ENCODE measurements at places on chromosomes 2 and 18.

GRCh38 chr2:229342376-229342775 is 71.3 kb upstream of the PID1 start:
- no peak for DNase-seq

DNA sequence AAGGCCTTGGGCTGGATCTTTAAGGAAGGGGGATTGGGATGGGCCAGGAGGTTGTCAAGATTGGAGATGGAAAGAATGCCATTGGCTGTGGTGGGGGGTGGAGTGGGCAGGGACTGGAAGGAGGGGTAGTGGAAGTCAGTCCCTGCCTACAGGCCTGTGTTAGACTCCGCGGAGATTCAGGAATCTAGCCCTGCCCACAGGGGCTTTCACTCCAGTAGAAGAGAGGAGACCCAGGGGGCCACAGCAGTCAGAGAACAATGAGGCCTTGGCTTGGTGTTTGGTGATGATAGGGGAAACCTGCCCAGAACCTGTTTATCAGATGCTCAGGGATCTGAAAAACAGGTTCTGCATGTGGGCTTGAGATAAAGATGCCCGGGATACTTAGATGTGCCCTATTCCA is 6.1 kb downstream of the STEAP3 start:
- DNase-seq = no peak

DNA sequence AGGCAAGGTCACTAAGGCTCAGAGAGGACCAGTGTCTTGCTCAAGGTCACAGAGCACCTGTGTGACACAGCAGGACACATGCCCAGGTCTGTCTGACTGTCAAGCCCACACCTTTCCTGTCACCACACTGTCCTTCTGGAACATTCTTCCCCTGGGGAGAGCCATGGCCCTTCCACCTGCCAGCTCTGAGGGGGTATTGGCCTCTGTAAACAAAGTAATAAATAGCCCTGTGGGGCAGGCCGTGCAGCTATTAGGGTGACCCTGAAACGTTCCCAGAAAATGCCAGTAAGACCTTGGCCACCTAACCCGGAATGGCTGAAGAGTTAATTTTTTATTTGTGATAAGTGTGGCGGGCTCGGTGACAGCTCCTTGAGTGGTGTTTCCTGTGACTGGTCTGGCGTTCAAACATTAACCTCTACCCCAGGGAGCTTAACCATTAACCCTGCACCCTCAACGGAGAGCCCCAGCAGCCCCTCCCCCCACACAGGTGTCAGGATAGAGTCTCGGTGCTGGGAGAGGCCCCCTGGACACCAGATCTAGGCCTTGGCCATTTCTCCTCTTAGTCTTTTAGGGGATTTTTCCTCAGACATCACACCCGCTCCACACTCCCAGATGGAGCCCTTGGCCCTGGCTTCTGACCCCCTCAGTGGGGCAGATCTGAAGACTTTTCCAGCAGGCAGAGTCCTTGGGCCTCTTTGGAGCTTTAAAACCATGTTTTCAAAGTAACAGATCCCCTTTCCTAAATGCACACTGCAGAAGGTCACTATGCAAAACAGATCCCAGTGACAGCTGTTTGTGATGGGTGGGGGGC is 36.6 kb downstream of the SCTR start:
- DNase-seq = no peak

DNA sequence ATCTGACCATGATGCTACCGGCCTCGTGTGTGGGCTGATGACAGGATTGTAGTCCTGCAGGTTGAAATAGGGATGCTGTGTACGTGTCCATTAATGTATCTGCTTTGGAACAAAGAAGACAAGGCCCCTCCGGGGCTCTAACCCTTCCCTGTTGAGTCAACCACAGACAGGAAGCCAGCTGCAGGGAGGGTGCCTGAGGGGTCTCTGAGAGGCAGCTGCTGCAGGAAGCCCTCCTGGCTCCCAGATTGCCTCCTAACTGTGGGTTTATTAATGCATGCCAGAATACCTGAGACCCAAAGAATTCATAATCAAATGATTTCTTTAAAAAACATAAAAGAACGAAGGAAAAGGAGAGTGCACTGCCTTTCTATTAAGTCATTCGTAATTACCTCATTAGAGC is 140.4 kb downstream of the CELF4 start:
- DNase-seq = no peak

- DNase-seq = no peak
Measured at GRCh38 chr2:204416236-204416635, 129.0 kb upstream of the PARD3B start.

DNA sequence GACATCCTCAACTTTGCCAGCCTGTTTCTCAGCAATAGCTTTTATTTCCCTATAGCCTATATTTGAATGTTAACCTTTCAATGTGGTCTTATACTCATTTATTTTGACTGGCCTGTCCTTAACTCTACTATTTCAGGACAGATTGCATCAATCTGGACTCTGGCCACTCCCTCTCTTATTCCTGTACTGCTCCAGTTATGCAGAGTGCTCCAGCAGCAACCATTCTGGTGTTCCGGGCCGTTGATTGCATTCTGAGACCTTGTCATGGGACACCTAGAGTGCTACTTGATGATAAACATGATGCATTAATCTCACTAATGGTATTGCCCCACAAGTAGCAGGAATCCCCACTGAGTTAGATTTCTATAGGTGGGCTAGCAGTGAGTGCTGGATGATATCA is 363.4 kb downstream of the LRRTM1 start:
- no peak for DNase-seq

DNA sequence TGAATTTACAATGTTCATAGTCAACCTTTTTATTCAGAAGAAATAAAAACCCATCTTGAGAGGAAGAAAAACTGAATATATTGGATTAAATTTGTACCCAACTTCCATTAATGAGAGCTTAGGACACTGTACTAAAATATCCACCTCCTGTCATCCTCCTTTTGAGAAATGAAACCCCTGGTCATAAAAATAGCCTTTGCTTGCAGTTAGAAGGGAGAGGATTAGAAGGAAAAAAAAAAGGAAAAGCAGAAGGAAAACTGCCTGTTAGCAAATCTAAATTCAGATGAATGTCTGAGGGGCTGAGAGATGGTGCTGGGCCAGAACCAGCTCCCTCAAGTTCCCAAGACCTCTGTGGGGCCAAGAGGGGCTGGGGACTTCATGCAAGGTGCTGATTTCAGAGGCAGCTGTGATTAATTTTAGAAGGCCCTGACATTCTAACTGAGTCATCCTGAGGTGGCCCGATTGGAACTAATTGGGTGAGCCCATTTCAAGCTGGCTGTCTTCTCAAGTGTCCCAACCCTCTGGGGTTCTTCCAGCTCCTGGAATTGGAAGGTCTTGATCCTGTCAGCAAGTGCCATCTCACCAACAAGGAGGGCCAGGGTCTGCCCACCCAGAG is 38.4 kb upstream of the BIN1 start:
- DNase-seq = no peak

DNA sequence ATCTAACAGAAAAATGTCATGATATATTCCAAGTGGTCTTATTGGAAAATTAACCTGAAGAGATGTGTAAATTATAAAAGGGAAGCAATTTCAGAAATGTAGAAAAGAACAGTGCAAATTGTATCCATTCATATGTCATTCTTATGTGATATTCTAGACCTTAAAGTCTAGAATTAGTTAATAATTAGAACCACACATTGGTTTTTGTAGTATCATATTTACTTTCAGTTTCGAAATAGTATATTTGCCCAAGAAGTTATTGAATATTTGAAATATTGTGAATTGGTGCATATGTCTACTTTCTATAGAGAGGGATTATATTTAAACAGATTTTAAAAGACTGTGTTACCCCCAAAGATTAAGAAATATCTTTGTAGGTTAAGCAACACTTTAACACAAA is 1348.6 kb upstream of the ACVR2A start:
- DNase-seq = no peak

DNA sequence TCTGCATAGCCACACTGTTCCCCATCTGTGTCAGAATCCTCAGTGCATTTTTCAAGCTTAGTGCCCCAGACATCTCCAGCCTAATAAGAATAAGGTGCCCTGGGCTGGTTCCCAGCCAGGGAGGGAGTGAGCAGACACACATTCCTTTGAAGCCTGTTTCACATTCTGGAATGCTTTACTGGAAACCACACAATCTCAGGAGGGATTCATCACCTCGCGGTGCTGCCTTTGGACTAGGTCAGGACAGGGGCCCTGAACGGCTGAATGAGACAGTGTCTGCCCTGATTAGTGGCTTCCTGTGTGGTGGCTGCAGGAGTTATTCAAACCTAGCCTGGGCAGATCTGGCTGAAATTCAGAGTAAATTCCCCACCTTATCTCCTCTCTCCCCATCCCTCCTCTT is 108.0 kb upstream of the LDAH start:
- DNase-seq = no peak

GRCh38 chr2:47160660-47161059 is 5.6 kb upstream of the STPG4 start:
- no peak for DNase-seq

- DNase-seq = no peak
Measured at GRCh38 chr2:64655018-64655664, 1.4 kb upstream of the SERTAD2 start.

GRCh38 chr2:217517402-217517801 is 485.4 kb downstream of the TNS1 start:
- no peak for DNase-seq

- DNase-seq = no peak
Measured at GRCh38 chr2:65464604-65465003, 32.2 kb upstream of the SPRED2 start.

GRCh38 chr2:39646267-39646666 is 19.4 kb upstream of the TMEM178A start:
- DNase-seq = no peak

GRCh38 chr2:72936660-72937355 is 19.5 kb downstream of the EMX1 start:
- DNase-seq = no peak

- DNase-seq = no peak
Measured at GRCh38 chr18:78767648-78768071, 212.0 kb upstream of the SALL3 start.

- DNase-seq = no peak
Measured at GRCh38 chr2:177393824-177394593, 1.4 kb downstream of the AGPS start.

DNA sequence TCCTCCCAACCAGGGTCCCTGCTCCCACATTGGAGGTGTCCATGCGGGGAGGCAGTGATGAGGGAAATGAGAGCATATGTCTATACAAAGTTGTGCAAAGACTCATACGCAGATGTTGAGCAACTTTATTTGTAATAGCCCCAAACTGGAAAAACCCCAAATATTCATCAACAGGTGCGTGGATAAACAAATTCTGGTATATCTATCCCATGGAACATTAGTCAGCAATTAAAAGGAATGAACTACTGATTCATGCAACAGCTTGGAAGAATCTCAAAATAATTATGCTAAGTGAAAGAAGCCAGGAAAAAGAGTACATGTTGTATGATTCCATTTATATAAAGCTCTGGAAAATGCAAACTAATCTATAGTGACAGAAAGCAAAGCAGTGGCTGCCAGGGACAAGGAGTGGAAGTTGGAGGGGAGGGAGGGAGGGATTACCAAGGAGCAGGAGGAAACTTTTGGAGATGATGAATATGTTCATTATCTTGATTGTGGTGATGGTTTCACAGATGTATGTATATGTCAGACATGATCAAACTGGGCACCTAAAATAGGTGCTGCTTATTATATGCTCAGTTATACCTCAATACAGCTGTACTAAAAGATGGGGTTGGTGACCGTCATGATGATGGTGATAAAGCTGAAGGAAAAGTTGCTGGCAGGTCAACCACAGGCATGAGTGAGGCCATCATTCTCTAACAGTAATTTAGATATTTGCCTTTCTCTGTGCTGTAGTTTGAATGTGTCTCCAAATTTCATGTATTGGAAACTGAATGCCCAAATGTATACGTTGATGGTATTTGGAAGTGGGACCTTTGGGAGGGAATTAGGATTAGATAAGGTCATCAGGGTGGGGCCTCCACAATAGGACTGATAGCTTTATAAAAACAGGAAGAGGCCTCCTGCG is 270.9 kb downstream of the CYP26B1 start:
- DNase-seq = no peak

- DNase-seq = no peak
Measured at GRCh38 chr2:197204519-197205250, 105.9 kb downstream of the ANKRD44 start.

- DNase-seq = no peak
Measured at GRCh38 chr18:23340661-23341060, 112.4 kb upstream of the RIOK3 start.

GRCh38 chr2:88329815-88330603 is 122.5 kb downstream of the FOXI3 start:
- DNase-seq = no peak

GRCh38 chr2:75087736-75088135 is 111.6 kb downstream of the TACR1 start:
- no peak for DNase-seq

- no peak for DNase-seq
Measured at GRCh38 chr2:65901756-65902155, 469.4 kb upstream of the SPRED2 start.

- DNase-seq = no peak
Measured at GRCh38 chr2:189633392-189633811, 27.9 kb upstream of the ASNSD1 start.

DNA sequence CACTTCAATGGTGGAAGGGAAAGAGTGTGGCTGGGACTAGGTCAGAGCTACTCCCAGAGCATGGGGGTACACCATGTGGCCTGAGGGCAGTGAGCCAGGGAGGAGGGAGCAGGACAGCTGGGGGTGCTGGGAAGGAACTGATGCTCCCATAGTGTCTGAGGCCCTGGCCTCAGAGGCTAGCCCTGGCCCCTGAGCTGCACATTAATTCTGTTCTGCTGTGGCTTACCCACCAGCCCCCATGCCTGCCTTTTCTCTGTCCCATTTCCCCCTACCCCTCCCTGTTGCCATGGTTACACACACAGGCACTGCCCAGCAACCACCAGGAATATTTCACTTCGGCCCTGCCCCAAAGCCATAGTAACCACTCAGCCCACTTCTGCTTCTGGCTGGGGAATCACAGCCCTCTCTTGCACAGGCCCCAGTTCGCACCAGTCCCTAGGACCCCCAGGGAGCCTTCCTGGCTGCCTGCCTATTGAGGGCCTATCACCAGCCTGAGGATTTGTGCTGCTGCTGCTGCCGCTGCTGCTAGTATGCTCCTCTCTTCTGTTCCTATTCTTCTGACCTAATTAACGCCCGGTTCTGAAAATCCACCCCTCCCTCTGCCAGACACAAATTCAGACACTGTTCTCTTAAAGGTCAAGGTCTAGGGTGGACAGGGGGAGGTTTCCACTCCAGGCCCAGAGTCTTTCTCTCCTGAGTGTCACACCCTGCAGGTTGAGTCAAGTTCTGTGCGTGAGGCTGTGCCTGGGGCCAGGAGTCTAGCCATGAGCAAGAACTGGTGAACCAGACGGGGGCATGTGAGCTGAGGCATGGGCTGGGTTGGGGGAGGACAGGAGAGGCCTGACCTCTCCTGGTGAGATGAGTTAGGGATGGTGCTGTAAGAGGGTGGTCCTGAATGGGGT is 87.1 kb upstream of the MCFD2 start:
- no peak for DNase-seq

DNA sequence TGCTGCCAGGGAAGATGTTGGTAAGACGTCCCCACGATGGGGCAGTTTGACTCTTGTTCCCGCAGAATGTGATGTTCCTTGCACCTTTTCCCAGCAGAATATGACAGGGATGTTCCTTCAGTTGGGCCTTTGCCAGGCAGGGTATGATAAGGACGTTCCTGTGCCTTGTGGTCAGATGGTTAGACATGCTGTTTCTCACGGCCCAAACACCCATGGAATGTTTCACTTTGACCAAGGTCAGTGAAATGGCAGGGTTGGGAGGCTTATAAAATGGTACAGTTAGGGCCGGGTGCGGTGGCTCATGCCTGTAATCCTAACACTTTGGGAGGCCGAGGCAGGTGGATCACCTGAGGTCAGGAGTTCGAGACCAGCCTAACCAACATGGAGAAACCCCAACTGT is 40.3 kb upstream of the YPEL5 start:
- no peak for DNase-seq

- no peak for DNase-seq
Measured at GRCh38 chr18:74148543-74149070, 284 bp downstream of the TIMM21 start.

GRCh38 chr2:142926445-142926844 is 49.0 kb downstream of the KYNU start:
- DNase-seq = no peak
